H7 (cell line): ENCODE measurements at places on chromosomes 6 and 20. TPM values are rescaled to one million over a fixed set of nuclear protein-coding genes. Genes with fewer than 3 reads are reported as not detected.

The RAE1 gene
- total RNA-seq = 48.2 and 53.2 TPM in 2 replicates

The BMP5 gene
- total RNA-seq = 0.10 TPM in 1 of 2 replicates, not detected in the other

- DNase-seq = no peak
Observed at GRCh38 chr6:65081756-65082155, 625.3 kb downstream of the EYS start.

The MYBL2 gene
- total RNA-seq = 76.2 and 111 TPM in 2 replicates

GRCh38 chr20:32830437-32830836 is 10.7 kb downstream of the MAPRE1 start:
- DNase-seq = no peak

The ZNF831 gene
- total RNA-seq = not detected in 2 replicates

DNA sequence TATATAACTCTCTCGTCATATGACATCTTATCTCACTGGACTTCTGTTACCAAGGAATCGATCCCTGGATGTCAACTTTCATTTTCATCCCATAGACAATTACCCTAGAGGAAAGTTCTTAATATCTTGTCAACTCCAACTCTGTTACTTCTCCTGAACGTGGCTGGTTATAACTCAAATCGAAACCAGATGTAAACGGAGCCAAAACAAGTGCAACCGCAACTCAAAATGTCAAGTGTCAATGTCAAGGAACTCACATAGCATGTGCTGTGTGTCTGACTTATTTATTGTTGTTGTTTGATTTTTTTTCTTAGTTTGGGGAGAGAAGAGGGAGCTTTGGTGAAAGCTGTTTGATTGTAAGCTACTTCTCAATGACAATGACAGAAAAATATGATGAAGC is 108.6 kb downstream of the VIP start:
- DNase-seq = no peak

DNA sequence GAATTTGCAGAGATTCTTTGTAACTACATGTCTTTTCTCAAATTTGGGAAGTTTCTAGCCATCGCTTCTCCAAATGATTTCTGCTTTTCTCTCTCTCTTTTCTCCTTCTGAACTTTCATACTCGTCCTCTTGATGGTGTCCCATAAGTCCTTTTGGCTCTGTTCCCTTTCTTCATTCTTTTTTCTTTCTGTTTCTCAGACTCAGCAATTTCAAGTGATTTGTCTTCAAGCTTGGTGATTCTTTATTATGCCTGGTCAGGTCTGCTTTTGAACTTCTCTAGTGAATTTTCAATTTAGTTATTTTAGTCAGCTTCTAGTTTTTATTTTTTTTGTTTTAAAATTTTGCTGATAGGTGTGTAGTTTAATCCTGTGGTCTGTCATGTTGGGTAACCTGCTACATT is 57.6 kb upstream of the EEF1E1 start:
- no peak for DNase-seq

DNA sequence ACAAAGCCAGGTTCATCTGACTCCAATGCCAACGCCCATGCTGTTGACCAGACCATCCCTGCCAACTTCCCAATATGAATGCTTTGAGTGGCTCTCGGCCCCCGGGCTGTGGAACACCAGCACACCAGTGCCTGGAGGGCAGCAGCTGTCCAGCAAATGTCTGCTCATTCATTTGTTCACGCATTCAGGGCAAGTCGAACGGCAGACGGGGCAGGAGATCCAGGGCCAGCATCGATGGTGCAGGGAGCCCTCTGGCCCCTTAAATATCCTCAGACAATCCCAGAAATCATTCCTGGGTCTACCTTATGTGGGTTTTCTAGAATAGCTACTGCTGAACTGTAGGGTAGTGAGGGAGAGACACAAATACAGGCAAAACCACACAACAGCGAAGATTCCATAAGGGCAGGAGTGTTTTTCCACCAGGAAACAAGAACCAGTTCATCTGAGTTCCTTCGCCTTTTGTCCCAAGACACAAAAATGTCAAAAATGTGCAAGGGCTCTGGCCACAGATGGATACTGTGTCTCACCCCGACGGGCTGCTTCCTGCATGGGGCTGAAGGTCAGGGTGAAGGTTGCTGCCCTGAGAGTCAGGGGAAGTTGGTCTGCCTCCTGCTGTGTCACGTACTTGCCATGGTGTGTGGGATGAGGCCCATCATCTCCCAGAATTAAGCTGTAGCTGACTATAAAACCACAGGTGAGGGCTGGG is 15.5 kb downstream of the RIPOR3 start:
- DNase-seq = no peak

The BPIFB1 gene
- total RNA-seq = not detected in 2 replicates

- DNase-seq = no peak
Observed at GRCh38 chr6:75499640-75500039, 6.0 kb upstream of the FILIP1 start.

DNA sequence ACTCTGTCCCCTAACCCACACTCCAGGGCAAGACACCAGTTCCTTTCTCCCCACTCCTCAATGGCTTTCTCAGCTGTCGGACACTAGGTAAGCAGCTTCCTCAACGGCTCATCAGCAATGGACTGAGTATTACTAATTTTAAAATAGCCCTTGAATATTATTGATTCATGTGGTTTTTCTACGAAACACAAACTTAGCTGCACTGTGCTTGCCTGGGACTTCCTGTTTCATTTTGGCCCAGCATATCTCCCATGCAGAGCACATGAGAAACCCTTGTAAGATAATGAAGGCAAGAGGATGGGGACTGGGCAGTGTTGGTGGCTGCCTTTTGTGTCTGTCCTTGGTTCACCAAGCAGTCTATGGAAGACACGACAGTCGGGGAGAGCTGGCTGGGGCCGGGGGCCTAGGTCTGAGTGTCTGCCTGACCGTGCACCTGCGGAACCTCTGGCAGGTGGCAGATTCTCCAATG is 48.9 kb downstream of the RNASET2 start:
- DNase-seq = no peak

The FBXO9 gene
- total RNA-seq = 21.8 and 22.7 TPM in 2 replicates

DNA sequence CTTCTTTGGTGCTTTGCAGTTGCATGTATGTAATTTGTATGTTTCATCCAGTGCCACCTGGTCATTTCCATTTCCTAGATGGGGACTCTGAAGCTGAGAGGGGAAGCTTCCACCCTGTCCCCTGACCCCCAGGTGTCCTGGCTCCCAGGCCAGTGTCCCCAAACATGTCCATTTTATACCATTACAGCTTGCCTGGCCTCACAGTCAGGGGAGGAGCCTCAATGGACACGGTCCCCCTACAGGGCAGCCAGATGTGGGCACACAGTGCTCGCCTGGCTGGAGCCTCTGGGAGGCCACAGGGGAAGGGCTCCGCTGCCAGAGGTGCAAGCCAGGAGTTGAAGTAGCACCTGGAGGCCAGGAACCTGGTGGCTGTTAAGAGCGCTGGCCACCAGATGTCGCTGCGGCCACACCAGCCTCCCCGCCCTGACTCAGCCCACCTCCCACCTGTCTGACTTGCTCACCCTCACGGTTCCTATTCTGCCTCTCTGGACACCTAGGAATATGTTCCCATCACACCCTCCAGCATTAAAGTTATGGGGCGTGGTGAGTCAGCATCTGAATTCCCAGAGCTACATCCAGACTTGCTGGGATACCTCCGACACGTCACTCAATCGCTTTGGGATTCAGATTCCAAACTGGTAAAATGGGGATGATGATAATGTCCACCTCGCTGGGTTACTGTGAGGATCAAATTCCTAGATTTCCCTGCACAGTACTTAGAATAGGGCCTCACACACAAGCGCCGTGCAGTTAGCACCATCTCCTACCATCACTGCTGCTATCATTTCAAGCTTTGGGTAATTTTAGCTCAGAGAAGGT is 107.4 kb downstream of the SULF2 start:
- DNase-seq = peak; percentile 94

- no peak for DNase-seq
Observed at GRCh38 chr6:136784910-136785746, 7.1 kb downstream of the MAP3K5 start.

The MCHR2 gene
- not detected in 2 replicates for total RNA-seq

DNA sequence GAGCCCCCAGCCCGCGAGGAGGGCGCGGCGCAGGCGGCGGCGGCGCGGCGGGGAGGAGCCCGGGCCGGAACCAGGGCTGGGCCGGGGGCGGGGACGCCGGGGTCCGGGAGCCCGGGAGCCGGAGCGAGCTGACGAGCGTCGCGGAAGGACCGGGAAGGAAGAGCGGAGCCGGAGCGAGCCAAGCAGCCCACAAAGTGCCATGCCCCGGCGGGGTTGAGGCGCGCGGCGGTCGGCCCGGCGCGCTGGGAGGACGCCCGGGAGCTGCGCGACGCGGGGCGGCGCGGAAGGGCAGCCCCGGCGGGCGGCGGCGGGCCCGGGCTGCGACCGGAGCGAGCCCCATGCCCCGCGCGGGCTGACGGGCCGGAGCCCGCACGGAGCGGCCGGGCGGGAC is 289 bp downstream of the FOXP4 start:
- DNase-seq = no peak

GRCh38 chr6:162267641-162268040 is 459.9 kb downstream of the PRKN start:
- DNase-seq = no peak

The BPIFB4 gene
- not detected in 2 replicates for total RNA-seq

The JPH2 gene
- total RNA-seq = 0.67 and 0.69 TPM in 2 replicates

DNA sequence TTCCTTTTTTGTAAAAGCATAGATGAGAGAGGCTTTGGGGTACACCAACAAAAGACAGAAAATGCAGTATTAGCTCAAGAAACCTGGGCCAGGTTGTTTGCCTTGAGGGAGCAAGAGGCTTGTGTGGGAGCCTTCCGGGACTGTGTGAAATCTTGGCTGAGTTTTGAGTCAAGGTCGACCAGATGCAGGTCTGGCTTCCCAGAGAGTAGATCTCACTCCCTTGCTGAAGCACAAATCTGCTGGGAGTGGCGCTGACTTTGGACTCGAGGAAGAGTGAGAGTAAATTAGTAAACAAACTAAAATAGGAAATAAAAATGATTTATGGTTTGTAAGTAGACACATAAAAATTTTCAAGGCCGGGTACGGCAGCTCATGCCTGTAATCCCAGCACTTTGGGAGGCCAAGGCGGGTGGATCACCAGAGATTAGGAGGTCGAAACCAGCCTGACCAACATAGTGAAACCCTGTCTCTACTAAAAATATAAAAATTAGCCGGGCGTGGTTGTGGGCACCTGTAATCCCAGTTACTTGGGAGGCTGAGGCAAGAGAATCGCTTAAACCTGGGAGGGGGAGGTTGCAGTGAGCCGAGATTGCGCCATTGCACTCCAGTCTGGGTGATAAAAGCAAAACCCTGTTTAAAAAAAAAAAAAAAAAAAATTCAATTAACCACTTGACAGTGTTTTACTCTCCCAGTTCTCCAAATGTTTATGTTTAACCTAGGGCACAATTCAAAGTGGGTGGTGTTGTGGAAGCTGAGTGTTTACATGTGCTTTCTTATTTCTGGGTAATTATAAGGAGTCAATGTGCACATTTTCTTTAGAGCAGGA is 27.7 kb upstream of the EDN1 start:
- DNase-seq = no peak

GRCh38 chr6:157649311-157650260 is 173.5 kb upstream of the SNX9 start:
- DNase-seq = no peak
